ENCODE measurements at places on chromosomes 1 and 21. TPM values are rescaled to one million over a fixed set of nuclear protein-coding genes. Genes with fewer than 3 reads are reported as not detected.

GRCh38 chr1:212386029-212386428, 28.7 kb downstream of the PACC1 start:
- no peaks in the 10 kb centered on the region for H3K4me1 ChIP-seq
- peaks cover 35% of the 10 kb centered on the region for H3K36me3 ChIP-seq
- no peak overlapping the region for H3K27ac ChIP-seq

- no peaks in the 10 kb centered on the region for H3K36me3 ChIP-seq
- no peak for DNase-seq
- no peaks in the 10 kb centered on the region for H3K4me1 ChIP-seq
- peaks cover 5% of the 10 kb centered on the region for H3K27me3 ChIP-seq
Measured at GRCh38 chr1:22835636-22836319, 125.1 kb downstream of the EPHB2 start.

TINAGL1 gene
- total RNA-seq = not detected

TSPAN2 gene
- 0.74 TPM for total RNA-seq

EVI5 gene
- total RNA-seq = 27.9 TPM

RAB4A gene
- total RNA-seq = 27.2 TPM

DNA sequence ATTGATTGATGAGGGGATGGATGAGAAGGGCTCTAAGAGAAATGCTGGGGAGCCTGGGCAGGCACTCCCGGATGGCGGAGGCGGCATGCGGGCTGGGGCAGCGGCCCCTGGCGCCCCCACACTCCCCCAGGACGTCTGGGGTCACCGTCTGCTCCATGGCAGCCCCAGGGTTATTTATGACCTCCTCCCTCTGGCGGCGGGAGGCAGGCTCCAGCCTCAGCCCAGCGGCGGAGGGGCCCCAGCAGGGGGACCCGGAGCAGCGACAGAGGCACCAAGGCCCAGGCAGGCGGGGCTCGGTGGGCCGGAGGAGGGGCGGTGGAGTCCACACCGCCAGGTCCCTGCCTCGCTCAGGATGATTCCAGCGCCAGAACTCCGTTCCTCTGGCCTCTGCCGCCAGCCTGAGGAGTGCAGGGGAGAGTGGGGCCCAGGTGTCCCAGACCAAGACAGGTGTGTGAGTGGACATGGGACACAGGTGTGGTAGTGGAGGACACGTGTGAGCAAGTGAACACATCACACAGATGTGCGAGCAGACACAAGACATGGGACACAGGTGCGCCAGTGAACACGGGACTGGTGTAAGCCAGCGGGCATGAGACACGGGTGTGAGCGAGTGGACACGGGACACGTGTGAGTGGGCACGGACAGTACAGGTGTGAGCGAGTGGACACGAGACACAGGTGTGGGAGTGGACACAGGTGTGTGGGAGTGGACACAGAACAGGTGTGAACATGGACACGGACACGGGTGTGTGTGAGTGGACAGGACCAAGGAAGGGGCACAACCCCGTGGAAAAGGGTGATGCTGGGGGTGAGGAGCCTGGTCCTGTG, 2.5 kb upstream of the SAMD11 start:
- no peak overlapping the region for H3K27ac ChIP-seq
- H3K27me3 ChIP-seq = peaks cover 40% of the 10 kb centered on the region
- H3K4me1 ChIP-seq = peaks cover 15% of the 10 kb centered on the region
- H3K4me3 ChIP-seq = no peak overlapping the region
- DNase-seq = no peak

- H3K27ac ChIP-seq = no peak overlapping the region
- H3K4me3 ChIP-seq = no peak overlapping the region
- peaks cover 8% of the 10 kb centered on the region for H3K27me3 ChIP-seq
- no peak for DNase-seq
- H3K36me3 ChIP-seq = no peaks in the 10 kb centered on the region
Measured at GRCh38 chr1:182549346-182549745, 39.7 kb downstream of the RNASEL start.

TAS1R3 gene
- total RNA-seq = 0.14 TPM

BTBD8 gene
- total RNA-seq = 1.3 TPM

- H3K4me3 ChIP-seq = no peak overlapping the region
- H3K36me3 ChIP-seq = no peaks in the 10 kb centered on the region
- H3K27ac ChIP-seq = no peak overlapping the region
- no peak for DNase-seq
Measured at GRCh38 chr1:110538921-110539320, 19.9 kb upstream of the KCNA10 start.

RHBG gene
- total RNA-seq = not detected

DNAJC8 gene
- 103 TPM for total RNA-seq

- peaks cover 42% of the 10 kb centered on the region for H3K27me3 ChIP-seq
- H3K4me1 ChIP-seq = peaks cover 6% of the 10 kb centered on the region
- DNase-seq = no peak
- H3K36me3 ChIP-seq = no peaks in the 10 kb centered on the region
Measured at GRCh38 chr1:85571828-85572227, 8.7 kb upstream of the CCN1 start.

GRCh38 chr1:42692911-42693310, 10.7 kb downstream of the YBX1 start:
- H3K36me3 ChIP-seq = peaks cover 74% of the 10 kb centered on the region
- peaks cover 72% of the 10 kb centered on the region for H3K4me1 ChIP-seq
- DNase-seq = no peak
- no peaks in the 10 kb centered on the region for H3K27me3 ChIP-seq
- no peak overlapping the region for H3K4me3 ChIP-seq

Data from activated CD8-positive, alpha-beta T cell treated with anti-CD3 and anti-CD28 coated beads for 36 hours (primary cell).